ENCODE measurements at places on chromosomes 13 and 19.

DNA sequence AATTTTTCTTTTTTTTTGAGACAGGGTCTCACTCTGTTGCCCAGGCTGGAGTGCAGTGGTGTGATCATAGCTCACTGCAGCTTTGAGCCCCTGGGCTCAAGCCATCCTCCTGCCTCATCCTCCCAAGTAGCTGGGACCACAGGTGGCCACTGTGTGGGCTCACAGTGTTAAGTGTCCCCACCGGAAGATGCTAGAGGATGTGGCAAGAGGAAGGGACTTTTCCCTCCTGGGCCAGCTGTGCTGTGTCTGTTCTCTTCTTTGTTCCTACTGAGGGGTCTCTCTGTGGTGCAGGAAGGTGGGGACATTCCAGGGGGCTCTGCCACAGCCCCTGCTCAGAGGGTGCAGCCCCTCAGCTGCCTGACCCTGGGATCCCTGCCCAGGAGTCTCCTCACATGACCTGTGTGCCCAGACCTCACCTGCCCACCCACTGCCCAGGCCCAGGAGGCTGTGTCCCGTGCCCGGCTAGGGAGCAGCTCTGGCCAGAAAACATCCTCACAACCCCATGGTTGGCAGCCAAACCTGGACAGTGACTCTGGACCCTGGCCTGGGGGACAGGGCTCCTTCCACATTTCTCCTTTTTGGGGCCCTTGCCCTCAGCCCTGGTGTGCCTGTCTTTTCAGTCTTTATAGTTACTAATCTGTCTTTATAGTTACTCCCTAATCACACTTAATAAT, 14.4 kb upstream of the ANKRD10 start:
- DNase-seq, result no peak

- DNase-seq, result no peak
Measured at GRCh38 chr13:53105890-53106289, 77.3 kb downstream of the OLFM4 start.

DNA sequence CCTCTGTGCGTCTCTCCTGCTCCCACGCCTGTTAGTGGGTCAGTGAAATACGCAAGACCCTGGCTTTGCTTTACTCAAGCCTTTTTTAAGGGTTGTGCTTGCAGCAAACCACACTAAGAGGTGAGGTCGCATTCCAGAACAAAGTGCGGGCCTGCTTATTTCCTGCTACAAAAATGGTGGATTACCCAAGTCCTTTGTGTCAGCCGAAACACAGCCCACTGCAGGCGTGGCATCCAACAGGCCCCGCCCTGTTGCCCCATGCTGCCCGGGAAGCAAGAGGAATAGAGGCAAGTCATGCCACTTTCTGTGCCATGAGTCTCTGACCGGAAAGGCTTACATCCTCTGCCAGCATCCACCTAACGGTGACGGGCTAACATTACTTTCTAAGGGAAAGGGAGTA, 7.7 kb upstream of the IRS2 start:
- DNase-seq, result no peak

- no peak for DNase-seq
Measured at GRCh38 chr19:21143428-21143827, 1.6 kb downstream of the ZNF431 start.

- no peak for DNase-seq
Measured at GRCh38 chr13:114134944-114135610, 2.7 kb upstream of the RASA3 start.

- DNase-seq, result no peak
Measured at GRCh38 chr13:24008679-24009078, 111.4 kb upstream of the C1QTNF9B start.

DNA sequence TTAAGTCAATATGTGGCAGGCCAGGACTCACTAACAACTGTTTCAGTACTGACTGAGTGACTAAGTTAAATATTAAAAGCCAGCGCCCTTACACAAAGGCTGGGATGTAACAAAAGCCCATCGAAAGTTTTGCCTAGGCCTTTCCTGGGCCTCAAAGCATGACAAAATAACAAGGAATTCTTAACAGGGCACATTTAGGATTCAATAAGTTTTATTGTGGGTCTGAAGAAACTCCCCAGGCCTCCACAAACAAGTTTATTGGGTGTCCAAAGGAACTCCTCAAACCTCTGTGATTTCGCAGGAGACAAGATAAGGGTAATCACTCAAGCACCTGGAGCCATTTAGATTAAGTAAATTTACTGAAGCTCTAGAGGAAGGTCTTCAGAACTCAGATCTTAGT, 130.7 kb upstream of the SGCG start:
- DNase-seq, result no peak

DNA sequence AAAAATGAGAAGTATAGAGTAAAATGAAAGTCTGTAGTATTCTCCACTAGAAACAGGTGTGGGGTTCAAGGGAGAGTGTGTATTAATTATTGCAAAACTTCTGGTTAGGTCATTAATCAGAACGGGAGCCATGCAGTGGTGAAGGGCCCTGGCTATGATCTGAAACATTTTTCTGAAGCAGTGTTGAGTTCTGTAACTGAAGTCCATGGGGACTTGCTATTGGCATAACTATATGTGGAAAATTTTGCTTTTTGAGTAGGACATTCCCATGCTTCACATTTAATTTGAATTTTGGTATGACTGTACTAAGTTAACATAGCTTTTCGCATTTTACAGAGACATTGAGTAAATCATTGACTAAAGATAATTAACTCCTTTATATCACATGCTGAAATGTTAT, 67.5 kb downstream of the LRCH1 start:
- DNase-seq, result no peak

DNA sequence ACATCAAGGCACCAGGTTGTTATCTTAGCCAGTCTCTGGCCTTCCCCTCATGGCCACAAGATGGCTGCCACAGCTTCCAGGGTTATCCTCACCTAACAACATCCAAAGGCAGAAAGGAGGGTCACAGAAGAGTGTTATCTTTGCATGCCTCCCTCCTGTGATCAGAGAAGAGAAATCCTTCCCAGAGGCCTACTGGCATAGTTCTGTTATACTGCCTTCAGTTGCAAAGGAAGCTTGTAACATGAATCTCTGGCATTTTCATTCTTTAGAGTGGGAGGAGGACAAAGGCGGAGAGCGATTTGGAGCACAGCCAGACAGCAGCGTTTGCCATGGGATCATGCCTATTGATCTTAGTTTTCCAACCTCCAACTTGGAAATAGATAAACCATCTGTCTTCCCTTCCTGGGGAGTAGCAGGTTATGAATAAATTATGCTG, 135.7 kb downstream of the DNAJC15 start:
- no peak for DNase-seq

GRCh38 chr19:1248139-1248785, at the start of gene MIDN:
TSS of gene MIDN (plus strand) at chr19:1248583. CDS start at chr19:1250297, 1,714 bp downstream.
- DNase-seq, result no peak

DNA sequence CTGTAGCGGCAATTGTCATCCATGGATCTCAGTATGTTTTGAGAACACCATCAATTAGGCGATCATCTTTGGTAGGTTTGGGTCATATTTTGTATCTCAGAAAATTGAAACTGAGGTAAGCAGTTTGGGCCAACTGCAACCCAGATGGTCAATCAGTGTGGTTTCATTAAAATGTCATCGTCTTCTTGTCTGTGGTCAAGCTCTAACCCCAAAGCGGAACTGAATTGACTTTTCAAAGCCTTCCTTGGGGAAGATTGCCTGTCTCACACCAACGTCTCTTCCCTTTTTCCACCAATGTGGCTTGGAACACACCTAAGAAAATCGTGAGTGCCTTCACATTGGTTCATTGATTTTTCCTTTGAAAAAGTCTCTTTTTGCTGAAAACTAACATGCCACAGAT, 56.3 kb upstream of the UBAC2 start:
- no peak for DNase-seq

DNA sequence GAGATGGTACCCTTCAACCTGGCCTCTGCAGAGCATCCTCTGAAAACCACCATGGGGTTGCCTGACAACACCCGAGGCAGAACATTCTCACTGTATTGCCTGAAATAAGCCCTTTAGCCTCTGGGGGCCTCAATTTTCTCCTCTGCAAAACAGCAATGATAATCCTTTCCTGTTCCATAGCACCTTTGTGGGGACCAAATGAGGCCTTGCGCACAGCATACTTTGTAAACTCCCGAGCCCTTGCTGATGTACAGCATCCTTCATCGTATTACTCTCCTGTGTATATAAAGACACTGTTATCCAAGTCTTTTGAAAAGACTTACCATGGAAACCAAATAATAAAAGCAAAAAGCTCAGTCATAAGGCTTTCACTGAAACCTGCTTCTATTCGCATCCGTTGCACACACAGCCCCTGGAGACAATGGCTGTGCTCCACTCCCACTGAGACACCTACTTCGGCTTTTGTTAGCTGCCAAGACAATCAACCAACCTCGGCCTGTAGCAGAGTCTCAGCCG, 276.0 kb downstream of the FOXO1 start:
- no peak for DNase-seq

- no peak for DNase-seq
Measured at GRCh38 chr13:37113534-37113933, 8.1 kb upstream of the CSNK1A1L start.

DNA sequence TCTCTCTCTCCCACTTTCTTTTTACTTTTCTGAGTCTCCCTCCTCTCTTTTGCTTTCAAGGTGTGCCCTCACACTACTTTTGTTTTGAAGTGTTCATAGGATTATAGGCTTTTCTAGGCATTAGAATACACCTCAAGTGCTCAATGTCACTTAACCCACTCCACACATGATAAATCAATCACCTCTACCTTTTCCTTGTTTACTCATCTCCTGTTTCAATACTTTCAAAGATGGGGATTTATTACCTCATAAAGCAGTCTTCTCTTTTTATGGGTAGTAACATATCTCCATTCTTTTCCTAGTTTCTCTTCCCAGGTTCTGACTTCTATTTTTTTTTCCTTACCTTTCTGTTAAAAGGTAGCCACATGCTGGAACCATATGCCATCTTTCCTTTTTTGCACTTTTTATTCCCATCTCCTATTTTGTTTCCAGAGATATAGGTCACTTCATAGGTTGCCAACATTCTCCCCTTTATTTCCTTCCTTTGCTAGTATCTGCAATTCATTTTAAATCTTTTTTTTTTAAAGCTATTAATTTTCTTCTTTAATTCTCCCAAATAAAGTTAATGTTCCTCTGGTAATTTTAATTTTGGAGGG, 137.6 kb upstream of the SLC10A2 start:
- no peak for DNase-seq

DNA sequence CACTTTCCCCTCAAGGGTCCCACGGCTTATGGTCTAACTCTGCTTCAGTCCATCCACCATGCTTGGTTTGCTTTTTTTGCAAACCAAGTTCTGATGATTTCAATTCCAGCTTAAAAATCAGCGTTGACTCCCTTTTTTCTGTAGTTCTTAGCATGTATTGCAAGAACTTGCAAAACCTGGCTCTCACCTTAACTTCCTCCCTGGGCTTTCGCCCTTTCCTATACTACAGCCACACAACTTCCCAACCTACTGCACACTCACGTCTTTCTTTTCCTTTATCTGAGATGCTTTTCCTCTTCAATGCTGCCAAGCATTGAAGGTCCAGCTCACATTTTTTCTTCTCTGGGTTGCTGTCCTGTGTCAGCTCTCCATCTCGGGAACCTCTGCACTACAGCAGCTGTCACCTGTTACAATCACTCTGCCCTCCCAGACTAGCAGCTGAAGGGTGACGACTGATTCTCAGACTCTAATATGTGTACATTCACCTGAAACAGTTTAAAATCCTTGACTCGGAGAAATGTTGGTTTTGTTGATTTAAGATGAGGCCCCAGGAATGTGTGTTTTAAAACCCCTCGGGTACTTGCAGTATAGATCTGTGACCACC, 143.7 kb downstream of the FREM2 start:
- no peak for DNase-seq

DNA sequence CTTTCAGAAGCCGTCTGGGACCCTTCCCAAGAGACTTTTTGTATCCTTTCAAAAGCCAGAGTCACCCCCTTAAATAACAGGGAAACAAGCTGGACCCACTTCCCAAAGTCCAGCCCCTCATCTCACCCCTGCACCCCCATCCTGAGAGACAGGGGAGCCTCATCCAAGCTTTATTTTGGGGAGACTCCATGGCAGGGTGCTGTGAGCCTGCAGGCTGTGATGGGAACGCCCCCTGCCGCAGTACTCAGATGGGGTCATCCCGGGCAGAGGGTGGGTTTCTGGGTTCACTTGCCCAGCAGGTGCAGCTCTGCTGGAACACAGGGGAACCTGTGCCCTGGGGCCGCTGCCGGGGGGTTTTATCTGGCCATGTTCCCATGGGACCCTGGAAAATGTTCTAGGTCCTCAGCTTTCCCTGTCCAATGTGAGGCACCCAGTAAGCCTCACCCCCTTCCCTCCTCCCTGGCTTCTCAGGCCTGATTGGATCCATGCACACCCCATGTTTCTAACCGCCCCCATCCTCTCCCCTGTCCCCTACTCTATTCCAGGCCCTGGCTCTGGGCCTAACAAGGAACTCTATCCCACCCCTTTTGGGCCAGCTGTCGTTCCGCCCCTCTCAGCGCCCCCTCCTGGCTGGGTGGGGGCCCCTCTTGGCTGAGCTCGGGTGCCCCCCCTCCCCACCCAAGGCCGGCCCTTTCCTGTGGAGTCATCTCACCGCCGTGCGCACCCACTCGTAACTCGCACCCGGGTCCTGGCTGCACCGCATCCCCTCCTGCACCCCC, 1.0 kb downstream of the HIF3A start:
- DNase-seq, result no peak

GRCh38 chr13:75365724-75366173, 116.2 kb downstream of the TBC1D4 start:
- DNase-seq, result no peak

- no peak for DNase-seq
Measured at GRCh38 chr13:107734891-107735625, 480.3 kb downstream of the LIG4 start.

DNA sequence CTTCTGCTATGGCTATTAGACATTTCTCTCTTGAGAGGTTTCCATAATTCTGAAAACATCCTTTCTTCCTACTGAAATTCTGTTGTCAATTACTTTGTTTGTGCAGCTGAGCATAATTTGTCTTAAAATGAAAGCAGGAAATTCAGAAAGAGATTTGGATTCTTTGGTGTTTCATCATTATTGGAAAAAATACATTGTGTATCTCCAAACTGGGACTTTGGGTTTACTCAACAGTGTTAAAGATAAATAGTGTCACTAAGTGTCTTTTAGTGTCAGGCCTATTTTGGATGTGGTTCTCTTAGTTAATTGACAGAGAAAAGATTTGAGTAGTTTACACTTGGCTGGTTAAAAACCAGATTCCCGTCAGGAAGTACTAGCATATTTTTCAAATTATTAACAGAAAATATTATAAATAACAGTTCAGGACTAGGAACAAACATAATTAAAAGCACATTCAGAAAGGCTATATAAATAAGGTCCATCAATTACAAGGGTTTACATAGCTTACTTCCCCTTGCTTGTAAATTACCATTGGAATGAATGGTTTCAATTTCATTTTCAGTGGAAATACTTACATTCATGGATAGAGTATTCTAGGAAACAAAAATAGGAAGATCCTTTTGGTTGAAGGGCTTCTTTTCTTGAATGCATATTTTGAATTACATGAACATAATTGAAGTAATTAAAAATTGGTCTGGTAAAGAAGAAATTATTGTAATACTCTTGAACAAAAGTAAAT, 483.1 kb downstream of the GPC6 start:
- no peak for DNase-seq

DNA sequence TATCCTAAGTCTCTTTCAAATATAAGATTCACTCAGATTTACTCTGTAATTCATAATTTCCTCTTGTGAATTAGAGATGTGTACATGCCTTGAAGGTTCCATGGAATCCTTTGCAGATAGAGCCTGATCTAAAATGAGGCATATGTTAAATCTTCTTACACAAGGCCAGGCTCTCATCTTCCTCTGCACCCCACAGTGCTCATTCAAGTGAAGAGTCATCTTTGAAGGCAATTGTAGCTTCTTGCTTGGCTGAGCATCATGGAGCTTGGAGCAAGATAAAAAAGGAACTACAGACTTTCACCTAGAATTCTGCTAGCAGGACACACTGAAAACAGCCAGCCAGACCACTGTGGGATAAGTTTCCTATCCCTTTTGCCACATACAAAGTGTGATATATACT, 566.4 kb downstream of the PCDH9 start:
- no peak for DNase-seq
